Epithelial cell of alveolus of lung (primary cell): ENCODE measurements at places on chromosomes 2 and 18. TPM values are rescaled to one million over a fixed set of nuclear protein-coding genes. Genes with fewer than 3 reads are reported as not detected.

Gene LAMA1
- total RNA-seq, result 2.8 and 16.0 TPM in 2 replicates

Gene KYNU
- 4.4 and 25.7 TPM in 2 replicates for total RNA-seq

Gene CPS1
- total RNA-seq, result 13.4 and 23.7 TPM in 2 replicates

Gene CDKL4
- 0.32 TPM in 1 of 2 replicates, not detected in the other for total RNA-seq

Gene ACTR2
- 97.6 and 132 TPM in 2 replicates for total RNA-seq

Gene SERPINB3
- total RNA-seq, result under 0.01 TPM in 1 of 2 replicates, not detected in the other
